ENCODE measurements at places on chromosomes 7 and 10.
A peak's percentile ranks its signal among the peaks of the same experiment; 100 is the strongest.

- no peak for DNase-seq
These were observed 22.9 kb upstream of the ELFN1 start for GRCh38 chr7:1646957-1647891.

DNA sequence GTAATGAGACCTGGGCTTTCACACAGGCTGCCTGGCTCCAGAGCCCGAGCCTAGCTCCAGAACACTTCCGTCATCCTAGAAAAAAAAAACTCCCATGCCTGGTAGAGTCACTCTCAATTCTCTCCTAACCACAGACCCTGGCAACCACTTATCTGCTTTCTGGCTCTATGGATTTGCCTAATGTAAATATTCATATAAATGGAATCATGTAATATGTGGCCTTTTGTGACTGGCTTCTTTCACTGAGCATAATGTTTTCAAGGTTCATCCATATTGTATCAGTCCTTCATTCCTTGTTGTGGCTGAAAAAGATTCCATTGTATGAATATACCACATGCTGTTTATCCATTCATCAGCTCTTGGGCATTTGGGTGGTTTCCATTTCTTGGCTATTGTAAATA lies 167.7 kb upstream of the MKLN1 start:
- no peak for DNase-seq

- no peak for DNase-seq
These were observed 1013.1 kb downstream of the KCNMA1 start for GRCh38 chr10:76624470-76624869.

DNA sequence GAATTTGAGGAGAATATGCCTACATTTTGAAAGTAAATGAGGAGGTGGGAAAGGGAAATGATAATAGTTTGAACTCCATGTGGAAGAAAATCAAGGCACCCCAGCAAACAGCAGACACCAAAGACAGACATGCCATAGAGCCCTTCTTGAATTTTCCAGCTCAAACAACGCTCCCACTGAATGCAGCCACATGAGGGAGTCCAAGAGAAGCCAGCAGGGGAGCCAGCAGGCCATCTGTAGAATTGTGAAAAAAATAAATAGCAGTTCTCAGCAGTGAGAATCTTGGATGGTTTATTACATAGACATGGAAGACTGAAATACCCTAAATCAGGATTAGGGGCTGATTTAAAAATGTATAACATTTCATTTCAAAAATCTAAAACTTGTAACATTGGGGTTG lies 1567.3 kb upstream of the LRRTM3 start:
- DNase-seq = peak; percentile 6

DNA sequence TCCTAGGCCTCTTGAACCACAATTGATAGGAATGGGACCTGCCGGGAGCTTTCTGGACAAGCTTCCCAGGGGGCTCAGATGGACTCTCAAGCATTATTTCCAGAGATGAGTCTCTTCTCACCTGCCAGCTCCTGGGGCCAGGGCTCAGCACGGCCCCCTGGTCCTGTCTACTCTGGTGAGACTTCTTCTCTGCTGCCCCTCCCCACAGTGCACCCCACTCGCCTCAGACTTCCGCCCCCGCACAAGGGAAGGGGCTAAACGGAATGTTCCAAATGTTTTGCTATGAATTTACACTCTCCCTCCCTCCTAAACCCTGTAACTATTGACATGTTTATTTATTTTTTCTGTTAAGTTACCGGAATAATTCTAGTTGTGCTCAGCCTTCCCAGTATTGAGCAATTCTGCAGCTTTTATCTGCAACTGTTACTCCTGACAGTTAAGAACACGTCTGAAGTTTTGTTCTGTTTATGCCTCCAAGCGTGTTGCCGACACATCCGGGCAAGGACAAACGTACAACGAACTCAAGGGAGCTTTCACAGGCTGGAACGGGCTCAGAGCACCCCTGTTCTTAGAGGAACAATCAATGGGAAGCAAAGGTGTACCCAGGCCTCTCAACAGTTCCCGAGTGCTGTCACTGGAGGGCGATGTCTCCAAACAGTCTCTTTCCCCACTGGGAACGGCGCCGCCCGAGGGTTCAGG lies 55.2 kb downstream of the FHIP2A start:
- peak; percentile 88 for DNase-seq

DNA sequence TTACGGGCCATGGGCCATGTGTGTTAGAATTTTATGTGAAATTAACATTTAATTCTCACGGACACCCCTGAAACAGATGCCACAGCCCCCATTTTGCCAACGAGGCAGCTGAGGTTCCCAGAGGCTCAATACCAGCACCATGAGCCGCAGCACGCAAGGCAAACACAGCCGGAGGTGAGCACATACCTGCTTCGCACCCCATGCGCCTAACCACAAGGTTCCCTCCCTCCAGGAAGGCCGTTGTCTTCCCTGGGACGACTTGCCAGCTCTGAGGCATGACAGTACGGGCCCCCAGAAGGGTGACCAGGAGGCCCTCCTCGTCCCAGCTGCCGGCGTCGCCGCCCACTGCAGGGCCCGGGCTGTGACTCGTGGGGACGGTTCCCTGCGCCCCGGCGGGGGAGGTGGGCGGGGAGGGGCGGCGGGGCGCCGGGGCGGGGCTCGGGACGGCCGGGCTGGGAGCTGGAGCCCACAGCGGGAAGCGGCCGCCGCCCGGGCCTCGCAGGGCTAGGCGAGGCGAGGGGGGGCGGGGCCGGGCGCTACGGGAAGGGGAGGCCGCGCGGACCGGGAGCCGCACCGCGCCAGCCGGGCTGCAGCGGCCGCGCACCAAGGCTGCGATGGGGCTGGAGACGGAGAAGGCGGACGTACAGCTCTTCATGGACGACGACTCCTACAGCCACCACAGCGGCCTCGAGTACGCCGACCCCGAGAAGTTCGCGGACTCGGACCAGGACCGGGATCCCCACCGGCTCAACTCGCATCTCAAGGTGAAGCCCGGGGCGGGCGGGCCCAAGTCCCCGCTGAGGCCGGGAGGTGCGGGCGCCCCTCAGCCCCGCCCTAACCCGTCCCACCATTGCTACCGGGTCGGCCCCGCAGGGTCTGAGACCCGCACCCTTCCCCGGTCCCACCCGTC lies at the start of gene CAV2:
Gene CAV2 (plus strand): TSS at position 571 of the 910 bp plus-strand sequence. CDS start 44 bp downstream, at position 615.
- peak; percentile 38 for DNase-seq

- no peak for DNase-seq
These were observed 34.2 kb downstream of the GPER1 start for GRCh38 chr7:1121886-1122831.

- no peak for DNase-seq
These were observed 277.0 kb downstream of the MALRD1 start for GRCh38 chr10:19325581-19325980.

- DNase-seq = no peak
These were observed 37.2 kb upstream of the ACSL5 start for GRCh38 chr10:112336556-112337201.

DNA sequence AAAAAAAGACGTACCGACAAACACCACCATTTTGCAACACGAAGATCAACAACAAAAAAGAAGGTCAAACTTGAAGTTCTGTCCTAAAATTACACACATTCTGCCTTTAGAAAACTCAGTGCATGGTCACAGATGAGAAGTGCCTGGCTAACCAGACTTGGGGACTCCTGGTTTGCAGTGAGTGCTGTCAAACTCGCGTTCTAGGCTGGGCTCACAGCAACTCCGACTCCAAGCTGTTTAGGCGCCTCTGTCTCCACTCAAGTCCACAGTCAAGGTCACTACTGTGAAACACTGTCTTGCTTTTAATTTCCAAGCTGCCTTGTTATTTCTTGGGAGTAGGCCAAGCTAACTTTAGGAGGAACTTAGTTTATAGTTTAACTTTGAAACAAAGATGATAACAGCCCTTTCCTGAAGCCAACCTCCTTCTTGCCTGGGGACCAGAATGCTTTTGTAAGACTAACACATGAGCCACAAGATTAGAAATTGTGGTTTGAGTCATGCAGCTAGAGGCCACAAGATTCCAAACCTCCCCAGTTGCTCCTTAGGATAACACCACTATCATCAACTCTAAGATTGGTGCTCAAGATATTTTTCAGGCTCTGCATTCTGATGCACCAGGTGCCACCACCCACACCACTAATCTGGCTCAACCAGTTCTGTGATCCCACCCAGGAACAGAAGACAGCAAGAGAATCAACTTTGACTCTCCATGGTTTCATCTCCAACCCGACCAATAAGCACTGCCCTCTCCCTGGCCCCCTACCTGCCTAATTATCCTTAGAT lies 1.1 kb upstream of the DNAAF5 start:
- peak; percentile 92 for DNase-seq

DNA sequence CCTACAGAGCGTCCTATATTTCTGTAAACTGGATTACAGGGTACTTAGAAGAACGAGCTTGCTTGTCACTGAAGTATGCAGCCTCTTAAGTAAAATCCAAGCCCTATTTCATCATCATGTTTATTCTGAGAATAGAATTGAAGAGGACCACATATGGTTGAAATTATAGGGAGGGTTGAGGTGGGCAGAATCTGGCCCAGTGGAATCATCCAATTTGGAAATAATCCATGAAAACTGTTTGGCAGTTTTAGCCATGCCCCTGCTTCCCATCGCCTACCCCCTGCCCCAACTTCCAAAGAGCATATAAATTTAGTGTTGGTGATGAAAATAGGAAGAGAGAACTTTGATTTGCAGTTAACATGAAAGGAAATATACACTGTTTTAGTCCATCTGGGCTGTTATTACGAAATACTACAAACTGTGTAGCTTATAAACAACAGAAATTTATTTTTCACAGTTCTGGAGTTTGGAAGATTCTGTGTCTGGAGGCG lies 150.4 kb downstream of the PRKG1 start:
- DNase-seq = no peak

DNA sequence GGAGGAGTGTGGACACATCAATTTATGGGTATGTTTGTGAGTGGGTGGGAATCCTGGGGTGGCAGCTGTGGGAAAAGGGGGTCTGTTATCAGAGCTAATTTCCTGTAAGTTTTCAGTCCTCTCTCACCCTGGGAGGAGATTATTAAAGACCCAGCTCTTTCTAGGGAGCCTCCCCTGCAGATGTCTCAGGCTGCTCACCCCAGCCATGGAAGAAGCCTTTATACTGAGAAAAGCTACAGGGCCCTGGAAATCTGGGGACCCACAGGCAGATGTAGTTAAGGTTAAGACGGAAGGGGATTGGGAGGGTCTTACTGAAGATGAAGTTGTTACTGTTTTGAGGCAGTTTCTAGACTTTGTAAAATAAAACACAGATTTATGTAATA lies 4.6 kb downstream of the ZNF680 start:
- no peak for DNase-seq

GRCh38 chr10:3435671-3436070 lies 263.1 kb upstream of the PITRM1 start:
- DNase-seq = no peak

DNA sequence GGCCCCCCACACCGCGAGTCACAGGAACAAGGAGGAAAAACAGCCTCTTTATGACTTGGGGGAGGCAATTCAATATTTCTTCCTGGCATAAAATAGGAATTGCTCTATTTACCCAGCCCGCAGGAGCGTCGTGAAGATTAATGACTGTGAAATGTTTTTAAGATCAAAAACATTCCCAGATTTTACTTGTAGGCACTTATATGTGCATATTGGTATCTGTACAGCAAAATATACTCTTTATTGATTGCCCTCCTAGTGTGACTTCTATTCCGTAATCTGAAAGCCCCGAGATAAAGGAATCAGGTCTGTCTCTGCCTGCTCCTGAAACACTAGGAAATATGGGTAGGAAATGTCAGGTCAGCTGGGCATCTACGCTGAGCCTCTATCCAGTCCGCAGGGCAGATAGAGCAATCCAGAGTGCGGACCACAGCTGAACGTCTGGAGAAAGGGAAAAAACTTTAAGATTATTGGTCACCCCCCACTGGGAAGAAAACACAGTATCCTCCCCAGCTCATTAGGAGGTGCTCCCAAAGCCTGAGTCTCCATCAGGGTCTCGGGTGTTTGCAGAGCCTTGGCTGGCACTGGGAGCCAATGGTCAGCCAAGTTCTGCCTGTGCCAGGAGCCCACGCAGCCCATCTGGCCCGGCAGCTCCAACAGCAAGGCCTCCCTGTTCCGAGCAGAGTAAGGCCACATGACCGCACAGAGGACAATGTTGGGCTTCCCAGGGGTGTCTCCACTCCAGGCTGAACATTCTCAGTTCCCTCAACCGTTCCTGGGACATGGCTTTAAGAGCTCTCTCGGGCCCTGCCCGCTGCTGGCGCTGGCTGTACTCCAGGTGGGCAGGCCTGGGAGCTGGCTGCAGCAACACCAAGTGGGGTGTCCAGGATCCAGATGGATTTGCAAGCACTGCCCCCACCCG lies 7.7 kb downstream of the CTBP2 start:
- no peak for DNase-seq

GRCh38 chr10:59934701-59935100 lies 28.3 kb upstream of the CCDC6 start:
- DNase-seq = peak; percentile 14

GRCh38 chr7:116577320-116577871 lies 52.6 kb downstream of the CAV1 start:
- DNase-seq = no peak

- DNase-seq = no peak
These were observed 148.4 kb downstream of the CREB5 start for GRCh38 chr7:28560767-28561166.

DNA sequence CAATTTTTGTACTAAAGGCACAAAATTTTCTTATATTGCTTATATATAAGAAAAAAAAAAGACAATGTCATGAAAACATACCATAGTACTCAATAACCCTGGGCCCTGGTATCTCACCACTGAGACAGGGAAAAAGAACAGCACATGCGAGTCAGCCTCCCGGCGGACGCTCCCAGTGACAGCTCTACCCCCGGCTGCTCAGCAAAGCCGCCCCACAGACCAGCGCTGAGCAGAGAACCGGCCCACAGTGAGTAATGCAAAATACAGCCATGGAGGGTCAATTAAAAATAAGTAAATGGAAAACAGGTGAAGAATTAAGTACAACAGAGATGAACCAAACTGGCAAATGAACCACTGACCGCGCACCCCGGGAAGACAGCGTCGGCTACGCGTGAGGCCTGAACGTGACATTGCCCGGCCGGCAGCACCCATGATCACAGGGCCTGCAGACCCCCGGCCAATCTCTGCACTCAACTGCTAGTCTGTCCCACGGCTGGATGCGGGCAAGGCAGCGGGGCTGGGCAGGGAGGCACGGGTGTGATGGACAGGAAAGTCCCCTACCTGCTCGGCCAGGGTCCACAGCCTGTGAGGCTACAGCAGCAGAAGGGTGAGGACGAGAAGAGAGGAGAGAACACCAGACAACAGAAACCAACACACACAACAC lies 175.9 kb downstream of the ZMYND11 start:
- DNase-seq = no peak

GRCh38 chr10:7146189-7146588 lies 264.6 kb downstream of the SFMBT2 start:
- DNase-seq = no peak

- no peak for DNase-seq
These were observed 233.4 kb upstream of the SLC26A5 start for GRCh38 chr7:103679151-103680132.

- DNase-seq = no peak
These were observed 25.8 kb downstream of the TMEM120A start for GRCh38 chr7:75968561-75969001.

GRCh38 chr7:68529221-68529620 lies 1069.1 kb upstream of the AUTS2 start:
- no peak for DNase-seq

DNA sequence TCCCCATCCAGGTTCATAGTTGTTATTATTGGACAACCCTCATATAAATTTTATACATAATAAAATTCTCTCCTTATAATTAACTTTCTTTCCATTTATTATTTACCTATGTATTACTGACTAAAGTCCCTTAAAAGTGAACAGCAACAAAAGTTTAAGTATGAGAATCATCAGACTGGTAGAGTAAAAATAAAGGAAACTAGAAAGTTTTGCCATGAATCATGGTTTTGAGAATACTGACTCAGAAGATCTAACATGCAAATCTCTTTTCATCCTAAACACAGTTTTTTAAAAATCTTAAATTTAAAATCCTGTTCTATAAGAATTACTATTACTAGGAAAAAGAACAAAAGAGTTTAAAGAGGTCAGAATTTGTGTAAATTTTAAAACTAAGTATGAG lies 32.1 kb downstream of the HERC4 start:
- no peak for DNase-seq

All from hematopoietic multipotent progenitor cell treated with erythropoietin and hydrocortisone succinate and interleukin-3 and kit ligand, for 6 days (in vitro differentiated cells).